ENCODE measurements at places on chromosomes 2 and 18.

GRCh38 chr2:157876066-157876785 lies at the start of gene ACVR1:
Gene ACVR1, minus strand, starts transcription at chr2:157876330. Its CDS starts 76,837 bp downstream, at chr2:157799493.
- DNase-seq, result peak; percentile 86

GRCh38 chr18:58619596-58619930 lies 9.3 kb downstream of the ALPK2 start:
- no peak for DNase-seq

- DNase-seq, result no peak
Measured at GRCh38 chr2:52405980-52406379, 1361.6 kb upstream of the CHAC2 start.

DNA sequence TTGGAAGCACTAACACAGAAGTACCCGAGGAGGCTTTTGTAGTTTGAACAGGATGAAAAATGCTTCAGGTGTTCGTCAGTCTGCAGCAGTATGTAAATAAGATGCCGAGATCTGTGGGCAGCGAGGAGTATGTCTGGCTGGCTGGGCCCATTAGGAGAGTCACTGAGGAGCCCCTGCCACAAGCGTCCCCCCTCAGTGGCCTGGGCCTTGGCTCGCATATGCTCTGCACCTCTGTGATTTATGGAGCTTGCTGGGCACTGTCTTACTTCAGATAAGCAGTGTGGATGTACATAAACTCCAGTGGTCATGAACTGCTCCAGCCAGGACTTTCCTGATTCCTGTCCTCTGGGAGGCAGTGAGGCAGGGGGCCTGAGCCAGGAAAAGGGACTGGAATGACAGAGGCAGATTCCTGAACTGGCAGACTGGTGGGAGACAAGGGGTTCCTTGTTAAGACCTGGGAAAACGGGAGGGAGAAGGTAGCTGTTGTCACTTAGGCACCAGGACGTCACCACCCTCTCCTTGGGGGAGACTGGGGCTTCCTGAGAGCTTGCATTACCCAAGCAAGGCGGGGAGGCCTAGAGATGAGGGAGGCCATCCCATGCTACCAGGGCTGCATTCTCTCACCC lies 46.0 kb downstream of the CELF4 start:
- DNase-seq, result no peak

DNA sequence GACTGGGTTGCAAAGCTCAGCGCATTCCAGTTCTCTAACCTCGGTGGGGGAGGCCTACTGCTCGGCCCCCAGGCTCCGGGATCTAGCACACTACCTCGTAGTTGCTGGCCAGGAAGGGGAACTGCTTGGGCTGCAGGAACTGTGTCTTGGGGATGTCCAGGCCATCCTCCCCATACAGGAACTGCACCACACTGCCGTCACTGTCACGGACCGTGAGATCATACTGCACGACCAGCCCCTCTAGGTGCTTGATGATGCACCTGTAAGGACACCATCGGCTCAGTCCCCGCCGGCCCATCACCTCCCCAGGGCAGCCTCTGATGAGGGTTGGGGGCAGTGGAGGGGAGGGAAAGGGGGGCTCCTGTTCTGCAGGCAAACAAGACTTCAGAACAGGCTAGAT lies 61.6 kb downstream of the POLR1A start:
- DNase-seq, result peak; percentile 29

- no peak for DNase-seq
Measured at GRCh38 chr2:105777031-105777482, 32.3 kb downstream of the NCK2 start.

DNA sequence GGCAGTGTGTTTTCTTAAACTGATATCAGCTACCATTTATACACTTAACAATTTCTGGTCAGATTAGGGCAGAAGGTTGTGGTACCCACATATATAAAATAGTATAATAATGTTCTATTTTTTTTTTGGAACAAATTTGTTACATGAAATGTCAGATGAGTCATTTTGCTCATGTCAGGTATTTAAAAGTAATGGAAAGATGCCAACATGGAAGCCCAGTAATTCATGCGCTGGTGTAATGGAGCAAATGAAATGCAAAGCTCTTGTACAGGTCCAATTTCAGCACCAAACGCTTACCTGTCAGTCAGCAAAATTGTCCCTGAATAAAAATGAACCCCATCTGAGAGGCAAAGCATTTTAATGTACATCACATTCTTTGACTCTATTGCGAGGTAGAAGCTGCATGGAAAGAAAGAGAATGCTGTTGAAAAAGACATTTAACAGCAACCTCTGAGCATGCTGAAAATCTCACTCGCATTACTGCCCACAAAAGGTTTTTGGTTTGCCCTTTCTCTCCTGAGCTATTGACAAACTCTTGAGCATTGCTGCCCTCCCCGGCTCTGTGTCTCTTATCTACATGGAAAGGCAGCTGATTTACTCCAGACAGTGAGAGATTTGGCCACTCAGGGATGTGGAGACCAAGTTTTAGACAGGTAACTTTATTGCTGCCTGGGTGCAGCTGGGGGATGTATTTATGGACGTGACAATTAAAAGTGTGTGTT lies 217.5 kb downstream of the CAMKMT start:
- no peak for DNase-seq

DNA sequence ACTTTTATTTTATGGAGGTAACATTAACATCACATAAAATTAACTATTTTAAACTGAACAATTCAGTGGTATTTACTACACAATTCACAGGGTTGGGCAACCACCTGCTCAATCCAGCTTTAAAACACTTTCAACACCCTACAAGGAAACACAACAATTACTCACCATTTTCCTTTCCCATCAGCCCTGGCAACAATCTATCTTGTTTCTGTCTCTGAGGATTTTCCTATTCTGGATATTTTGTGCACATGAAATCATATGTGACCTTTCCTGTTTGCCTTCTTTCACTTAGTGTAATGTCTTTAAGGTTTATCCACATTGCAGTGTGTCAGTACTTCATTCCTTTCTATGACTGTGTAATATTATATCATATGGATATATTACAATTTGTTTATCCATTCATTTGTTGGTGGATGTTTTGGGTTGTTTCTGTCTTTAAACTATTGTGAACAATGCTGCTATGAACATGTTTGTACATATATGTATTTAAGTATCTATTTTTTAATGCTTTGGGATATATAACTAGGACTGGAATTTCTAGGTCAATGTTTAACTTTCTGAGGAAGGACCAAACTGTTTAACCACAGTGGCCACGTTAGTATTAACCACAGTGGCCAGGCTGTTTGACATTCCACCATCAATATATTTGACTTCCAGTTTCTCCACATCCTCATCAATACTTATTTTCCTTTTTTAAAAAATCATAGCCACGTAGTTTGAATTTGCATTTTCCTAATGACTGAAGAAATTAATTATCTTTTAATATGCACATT lies 72.4 kb upstream of the KIF5C start:
- DNase-seq, result no peak

- no peak for DNase-seq
Measured at GRCh38 chr2:66000901-66001300, 434.0 kb upstream of the MEIS1 start.

DNA sequence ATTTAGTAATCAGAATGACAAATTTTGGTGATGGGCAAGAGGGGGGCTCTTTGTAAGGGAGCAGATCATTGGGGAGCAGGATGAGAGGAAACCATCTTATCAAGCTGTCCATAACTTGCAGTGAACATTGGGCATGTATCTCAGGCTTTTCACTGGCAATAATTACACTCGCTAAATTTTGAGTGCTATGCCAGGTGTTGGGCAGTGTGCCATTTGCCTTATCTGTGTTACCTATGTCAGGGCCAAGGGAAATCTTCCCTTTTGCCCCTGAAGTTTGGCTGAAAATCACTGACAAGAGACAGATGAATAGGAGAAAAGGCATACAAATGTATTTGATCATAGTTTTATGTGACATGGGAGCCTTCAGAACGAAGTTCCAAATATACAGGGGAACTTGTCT lies 39.0 kb downstream of the NOSTRIN start:
- no peak for DNase-seq

GRCh38 chr2:176585791-176586190 lies 316.5 kb downstream of the MTX2 start:
- no peak for DNase-seq

- peak; percentile 52 for DNase-seq
Measured at GRCh38 chr2:170509452-170510193, 205.5 kb upstream of the SP5 start.

DNA sequence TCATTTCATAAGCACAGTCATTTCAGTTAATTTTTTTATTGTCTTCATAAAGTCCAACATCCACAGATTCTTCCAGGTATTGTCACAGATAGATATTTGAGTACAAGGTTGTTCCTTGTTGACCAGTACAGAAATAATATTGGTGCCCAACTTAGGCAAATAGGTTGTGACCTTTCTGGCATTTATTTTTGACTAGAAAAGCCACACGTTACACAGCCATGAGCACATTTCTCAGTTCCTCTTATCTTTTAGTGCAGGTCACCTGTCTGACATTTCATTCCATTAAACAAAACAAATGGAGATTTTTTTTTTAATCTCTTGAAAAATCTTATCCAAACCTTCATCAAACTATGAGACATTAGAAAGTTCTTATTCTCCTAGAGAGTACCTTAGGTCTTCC lies 428.8 kb downstream of the ZNF521 start:
- no peak for DNase-seq

DNA sequence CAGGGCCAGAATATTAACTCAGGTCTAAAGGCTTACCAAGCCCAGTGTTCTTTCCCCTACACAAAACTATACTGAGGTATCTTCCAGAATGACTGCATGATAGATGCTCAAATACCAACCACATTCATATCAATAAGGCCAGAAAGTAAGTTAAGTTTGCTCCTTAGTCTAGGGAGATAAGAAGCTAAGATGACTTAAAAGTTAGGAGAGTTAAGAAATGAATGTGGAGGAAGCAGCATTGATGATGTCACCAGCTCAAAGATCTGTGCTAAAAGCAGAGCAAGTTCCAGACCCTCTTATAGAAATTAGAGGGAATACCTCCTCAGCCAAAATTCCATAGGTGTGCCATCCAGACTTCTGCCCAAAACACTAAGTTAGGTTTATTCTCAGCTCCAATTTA lies 6.1 kb downstream of the PPP4R1 start:
- no peak for DNase-seq

GRCh38 chr2:8049851-8050571 lies 631.8 kb upstream of the ID2 start:
- peak; percentile 72 for DNase-seq

GRCh38 chr2:3214065-3214464 lies 163.6 kb downstream of the EIPR1 start:
- no peak for DNase-seq

DNA sequence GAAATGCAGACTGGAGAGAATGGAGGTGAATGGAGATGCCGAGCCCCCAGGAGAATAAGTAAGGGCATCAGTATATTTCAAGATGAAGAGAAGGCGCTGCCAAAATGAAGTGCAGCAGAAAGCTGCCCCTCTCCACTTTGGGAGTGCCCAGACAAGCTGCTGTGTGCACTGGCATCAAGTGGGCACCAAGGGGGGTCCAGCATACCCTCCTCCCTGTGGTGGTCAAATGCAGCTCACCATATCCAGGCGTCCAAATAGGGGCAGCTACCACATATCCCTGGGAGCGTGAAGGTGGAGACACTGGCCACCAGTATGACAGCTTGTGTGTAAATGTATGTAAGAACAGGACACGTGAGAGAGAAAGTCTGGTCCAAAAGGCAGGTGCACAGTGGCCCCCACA lies 236.6 kb downstream of the KLHL29 start:
- no peak for DNase-seq

- DNase-seq, result no peak
Measured at GRCh38 chr18:55582325-55582724, 5.7 kb downstream of the TCF4 start.

DNA sequence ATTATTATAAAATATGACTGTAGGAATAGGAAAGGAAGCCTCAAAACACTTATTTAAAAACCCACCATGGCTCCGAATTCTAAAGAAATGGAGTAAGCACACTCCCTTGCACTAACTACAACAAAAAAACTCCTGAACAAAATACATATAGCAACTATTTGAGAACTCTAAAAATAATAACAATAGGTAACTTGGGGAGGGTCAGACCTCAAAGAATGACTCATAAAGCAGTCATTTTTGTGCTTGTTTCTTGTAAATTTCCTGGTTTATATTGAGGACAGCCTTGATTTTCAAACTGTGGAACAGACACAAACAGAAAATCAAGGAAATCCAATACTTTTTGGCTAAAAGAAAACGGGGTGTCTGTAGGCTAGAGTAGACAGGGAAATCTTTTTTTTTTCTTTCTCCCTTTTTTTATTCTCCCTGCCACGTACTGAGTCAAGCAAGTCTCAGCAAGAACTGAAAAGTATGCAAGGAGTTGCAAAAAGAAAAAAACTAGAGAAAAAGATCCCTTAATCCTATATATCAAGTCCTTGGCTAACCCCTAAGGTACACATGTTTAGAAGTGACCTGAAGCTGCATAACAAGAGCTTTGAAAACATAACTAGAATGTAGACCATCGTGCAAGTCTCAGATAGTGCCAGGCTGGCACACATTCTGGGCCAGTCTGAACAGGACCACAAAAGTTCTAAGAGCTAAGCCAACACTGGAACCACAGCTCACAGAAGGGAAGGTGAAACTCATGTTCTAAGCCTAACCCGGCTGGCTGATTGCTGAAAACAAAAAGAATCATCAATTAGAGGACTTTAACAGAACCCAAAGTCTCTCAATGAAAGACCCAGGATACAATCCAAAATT lies 403.1 kb upstream of the LYPD1 start:
- no peak for DNase-seq

- DNase-seq, result no peak
Measured at GRCh38 chr2:239677453-239678185, 276.8 kb upstream of the HDAC4 start.

DNA sequence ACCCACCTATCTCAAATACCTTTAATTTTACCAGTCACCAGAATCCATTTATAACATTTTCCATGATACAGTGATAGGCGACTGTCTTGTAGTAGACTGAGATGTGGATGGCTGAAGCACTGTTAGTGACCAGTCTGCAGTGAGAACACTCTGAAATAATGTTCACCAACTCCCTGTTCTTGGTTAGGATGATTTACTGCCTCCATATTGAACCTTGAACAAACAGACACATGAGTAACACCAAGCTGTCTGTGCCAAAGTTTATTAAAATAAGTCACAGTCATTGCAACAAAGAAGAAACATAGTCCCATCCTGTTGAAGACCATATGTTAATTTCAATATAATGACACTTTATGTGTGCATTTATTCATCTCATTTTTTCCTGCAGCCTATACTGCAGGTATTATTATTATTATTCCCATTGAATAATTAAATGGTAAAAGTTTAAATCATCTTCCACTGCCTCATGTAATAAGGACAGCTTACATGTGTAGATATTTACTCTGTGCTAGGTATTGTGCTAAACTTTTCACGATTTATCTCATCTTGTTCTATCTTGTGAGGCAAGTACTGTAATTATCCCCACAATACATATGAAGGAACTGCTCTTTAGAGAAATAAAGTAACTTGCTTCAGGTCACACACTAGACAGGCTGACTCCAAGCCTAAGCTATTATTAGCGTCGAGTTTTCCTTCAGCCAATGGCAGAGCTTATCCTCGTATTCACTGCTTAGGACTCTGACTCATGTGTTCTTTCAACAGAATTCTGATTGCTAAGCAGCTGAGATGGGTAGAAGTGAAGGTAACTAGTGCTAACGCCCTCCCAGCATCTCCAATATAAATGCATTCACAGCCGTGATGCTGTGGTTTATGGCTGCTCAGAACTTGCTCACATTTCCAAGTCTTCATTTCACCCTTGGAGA lies 62.5 kb downstream of the ONECUT2 start:
- no peak for DNase-seq

- DNase-seq, result no peak
Measured at GRCh38 chr2:12074126-12074844, 327.9 kb downstream of the LPIN1 start.

All from activated CD8-positive, alpha-beta memory T cell treated with anti-CD3 and anti-CD28 coated beads, Interleukin-2, amount 50 U/mL, for 48 hours (primary cell).